Non-pigmented ciliary epithelial cell (primary cell): ENCODE measurements at places on chromosomes 5 and 9.

GRCh38 chr9:32161720-32162119, 222.7 kb upstream of the ACO1 start:
- DNase-seq: no peak

DNA sequence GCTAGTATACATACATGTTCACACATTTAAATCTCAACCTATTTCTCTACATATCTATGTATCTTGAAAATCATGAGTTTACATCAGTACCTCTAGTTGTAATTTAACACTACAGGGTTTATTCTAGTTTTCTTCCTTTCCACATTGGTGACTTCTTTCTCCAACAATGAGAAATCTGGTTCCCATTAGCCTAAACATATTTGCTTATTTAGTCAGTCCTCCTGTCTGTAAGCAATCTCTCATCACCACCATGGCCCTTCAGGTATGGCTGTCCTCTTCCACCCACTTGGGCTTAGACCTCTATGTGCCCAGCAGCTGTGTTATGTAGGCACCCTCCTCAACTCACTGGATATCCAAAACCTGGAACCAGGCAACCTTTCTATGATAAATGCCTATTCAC, 8.0 kb upstream of the SPATA31D1 start:
- DNase-seq: no peak

- no peak for DNase-seq
Measured at GRCh38 chr5:100516285-100516684, 18.9 kb upstream of the FAM174A start.

- no peak for DNase-seq
Measured at GRCh38 chr5:18102733-18103132, 468.5 kb downstream of the TAF11L14 start.

DNA sequence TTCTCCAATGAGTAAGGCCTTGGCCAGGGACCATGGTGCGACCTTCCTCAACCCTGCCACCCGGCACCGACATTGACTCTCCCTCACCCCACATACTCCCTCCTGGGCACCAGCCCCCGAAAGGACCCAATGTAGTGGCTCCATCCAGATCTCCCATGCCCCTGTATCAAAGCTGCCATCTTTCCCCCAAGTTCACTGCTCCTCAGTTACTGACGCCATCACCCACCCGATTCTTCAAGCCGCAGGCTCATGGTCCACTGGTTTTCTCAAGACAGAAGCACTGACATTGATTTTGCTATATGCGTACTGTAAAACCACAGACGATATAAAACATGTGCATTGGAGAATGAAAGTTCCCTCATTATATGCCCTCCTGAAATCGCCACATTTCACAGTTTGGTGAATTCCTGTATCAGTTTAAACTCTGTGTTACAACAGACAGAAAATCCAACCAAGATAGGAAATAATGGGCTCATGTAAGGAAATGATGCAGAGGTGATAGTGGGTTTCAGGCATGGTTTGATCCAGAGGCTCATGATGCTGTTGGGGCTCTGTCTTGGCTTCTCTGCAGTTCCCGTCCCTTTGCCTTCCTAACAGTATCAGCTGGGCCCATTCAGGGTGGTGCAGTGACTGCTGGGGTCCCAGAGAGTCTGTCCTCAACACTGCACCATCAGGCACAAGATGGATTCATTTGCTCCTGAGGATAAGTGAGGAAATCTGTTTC, 207.3 kb upstream of the IER5L start:
- no peak for DNase-seq

DNA sequence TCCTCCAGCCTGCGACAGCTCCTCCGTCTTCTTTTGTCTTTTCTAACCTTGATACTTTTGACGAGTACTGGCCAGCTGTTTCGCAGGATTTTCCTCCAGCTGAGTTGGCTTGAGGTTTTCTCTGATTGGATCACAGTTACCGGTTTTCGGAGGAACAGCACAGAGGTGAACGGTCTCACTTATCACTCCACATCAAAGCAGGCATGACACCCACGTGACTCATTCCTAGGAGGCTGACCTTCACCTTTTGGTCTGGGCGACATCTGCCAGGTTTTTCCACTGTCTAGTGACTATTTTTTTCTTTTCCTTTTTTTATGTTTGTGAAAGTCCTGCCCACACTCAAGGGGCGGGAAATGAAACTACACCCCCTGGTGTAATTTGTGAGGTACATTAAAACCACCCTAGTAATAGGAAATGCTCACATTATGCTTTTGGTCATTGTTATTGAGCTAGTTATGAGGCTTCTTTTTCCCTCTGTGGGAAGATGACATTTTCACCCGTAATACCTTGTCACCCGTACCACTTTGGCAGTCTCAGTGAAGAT, 319.2 kb downstream of the GADD45G start:
- DNase-seq: no peak

GRCh38 chr9:87599901-87600610, 102.4 kb downstream of the DAPK1 start:
- peak; percentile 79 for DNase-seq

DNA sequence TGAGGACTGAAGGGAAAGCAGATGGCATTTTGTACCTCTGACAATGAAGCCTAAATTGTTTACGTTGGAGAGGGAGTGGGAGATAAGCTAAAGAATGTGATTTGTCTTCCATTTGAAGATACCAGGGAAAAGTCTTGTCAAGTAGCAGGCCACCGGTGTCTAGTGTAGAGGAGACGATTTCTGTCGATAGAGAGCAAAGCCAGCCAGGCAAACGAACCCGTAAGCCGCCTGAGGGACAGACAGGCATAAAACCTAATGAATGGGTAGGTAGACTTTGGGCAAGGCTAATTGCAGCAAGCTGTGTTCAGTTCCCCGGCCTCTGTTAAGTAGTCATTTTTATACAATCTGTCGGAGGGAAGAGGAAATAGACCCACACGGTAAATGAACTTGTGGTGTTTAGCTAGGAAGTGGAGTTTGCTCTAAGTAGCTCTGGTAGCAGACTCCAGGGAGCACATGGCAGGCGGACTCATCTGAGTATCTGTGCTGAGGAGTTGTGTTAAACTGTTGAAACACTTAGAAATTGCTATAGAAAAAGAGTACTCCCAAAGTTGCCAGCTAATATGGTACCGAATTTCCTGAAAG, 28.8 kb downstream of the SMARCA2 start:
- no peak for DNase-seq

- DNase-seq: no peak
Measured at GRCh38 chr9:127794001-127794791, 8.4 kb downstream of the CDK9 start.

- DNase-seq: no peak
Measured at GRCh38 chr5:139955053-139955605, 88.0 kb downstream of the NRG2 start.

- DNase-seq: no peak
Measured at GRCh38 chr5:62306323-62306895, 403 bp downstream of the KIF2A start.

GRCh38 chr5:142645456-142645855, 40.4 kb downstream of the FGF1 start:
- no peak for DNase-seq

- no peak for DNase-seq
Measured at GRCh38 chr5:68875351-68875750, 218.5 kb upstream of the SLC30A5 start.

- DNase-seq: no peak
Measured at GRCh38 chr9:135884328-135885035, 22.9 kb downstream of the CAMSAP1 start.

DNA sequence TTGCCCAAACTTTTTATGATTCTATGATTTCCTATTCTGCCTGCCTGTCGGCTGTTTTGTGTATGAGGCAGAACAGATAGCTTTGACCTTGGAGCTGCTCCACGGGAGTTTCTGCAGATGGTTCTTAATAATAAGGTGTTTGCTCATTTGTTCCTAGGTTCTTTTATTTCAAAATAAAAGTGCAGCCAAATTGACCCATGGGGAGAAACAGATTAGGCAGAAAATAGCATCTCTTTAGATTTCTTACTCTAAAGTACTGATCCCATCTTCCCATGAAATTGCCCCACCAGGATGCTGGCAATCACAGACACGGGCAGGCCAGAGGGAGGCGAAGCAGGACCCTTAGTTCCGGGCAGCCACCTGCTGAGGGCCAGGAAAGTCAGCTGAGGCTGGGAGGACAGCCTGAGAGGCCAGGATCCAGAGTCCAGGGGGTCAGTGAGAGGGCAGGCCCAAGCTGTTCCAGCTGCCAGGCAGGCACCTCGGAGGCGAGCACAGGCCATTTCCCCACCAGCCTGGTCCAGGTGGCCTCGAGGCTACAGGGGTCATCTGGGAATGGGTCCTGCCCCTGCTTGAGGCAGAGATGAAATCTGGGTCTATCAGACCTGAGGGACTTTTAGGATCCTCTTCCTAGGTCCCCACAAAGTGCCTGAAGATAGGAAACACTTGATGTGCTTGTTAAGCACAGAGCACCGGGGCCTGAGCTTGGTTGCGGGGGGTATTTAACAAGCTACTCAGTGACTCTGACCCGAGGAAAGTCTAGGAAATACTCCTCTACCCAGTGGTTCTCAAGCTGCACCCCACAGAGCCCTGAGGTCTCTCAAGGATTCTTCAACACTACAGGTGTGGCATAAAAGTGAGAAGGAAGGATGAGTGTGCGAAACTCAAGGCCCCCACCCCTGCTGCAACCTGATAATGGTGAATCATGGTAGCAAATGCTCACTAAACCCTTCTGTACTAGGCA, 145.4 kb downstream of the CMYA5 start:
- DNase-seq: no peak

- DNase-seq: no peak
Measured at GRCh38 chr9:95771556-95772246, 103.8 kb upstream of the ERCC6L2 start.

DNA sequence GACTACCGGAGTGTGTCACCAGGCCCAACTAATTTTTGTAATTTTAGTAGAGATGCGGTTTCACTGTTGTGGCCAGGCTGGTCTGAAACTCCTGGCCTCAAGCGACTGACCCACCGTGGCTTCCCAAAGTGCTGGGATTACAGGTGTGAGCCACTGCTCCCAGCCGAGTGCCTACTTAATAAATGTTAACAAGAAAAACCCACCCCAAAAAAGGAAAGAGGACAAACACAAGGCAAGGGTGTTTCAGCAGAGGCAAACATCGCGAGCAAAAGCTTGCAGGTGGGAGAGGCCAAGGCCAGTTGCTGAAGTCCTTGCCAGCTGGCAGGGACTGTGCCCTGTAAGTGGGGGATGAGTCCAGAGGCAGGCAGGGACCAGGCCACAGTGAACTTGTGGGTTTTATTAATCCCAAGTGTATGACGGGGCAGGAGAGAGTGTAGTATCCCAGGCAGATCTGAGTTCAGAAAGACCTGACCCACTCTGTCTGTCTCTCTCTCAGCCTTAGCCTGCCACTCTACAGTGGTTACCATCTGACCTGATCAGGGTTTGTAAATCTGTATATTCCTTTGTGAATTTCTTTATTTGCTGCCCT, 6.4 kb upstream of the FPGS start:
- DNase-seq: no peak

- peak; percentile 87 for DNase-seq
Measured at GRCh38 chr9:89154651-89155336, 23.8 kb downstream of the SHC3 start.

GRCh38 chr9:6735422-6735821, 22.4 kb upstream of the KDM4C start:
- no peak for DNase-seq

DNA sequence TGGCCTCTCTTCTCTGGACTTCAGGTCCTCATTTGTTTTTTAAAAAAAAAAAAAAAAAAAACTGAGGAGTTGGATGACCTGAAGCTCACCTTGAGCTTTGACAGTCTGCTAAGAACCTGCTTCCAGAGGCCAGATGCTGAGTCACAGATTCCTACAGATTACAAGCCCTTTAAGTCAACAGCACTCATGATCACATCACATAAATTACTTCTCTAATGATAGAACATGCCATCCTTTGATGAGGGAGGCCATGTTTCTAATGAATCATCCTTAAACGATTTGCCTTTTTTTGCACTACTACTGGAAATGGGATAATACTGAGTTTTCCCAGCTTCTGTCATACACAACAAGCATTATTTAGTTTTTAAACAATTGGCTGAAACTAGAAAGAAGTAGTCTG, 34.2 kb upstream of the MYOT start:
- DNase-seq: peak; percentile 71

GRCh38 chr9:116361547-116361946, 208.0 kb downstream of the PAPPA start:
- DNase-seq: no peak

GRCh38 chr9:91802391-91802790, 147.6 kb downstream of the ROR2 start:
- no peak for DNase-seq

GRCh38 chr5:66671305-66671704, 75.1 kb downstream of the MAST4 start:
- no peak for DNase-seq

DNA sequence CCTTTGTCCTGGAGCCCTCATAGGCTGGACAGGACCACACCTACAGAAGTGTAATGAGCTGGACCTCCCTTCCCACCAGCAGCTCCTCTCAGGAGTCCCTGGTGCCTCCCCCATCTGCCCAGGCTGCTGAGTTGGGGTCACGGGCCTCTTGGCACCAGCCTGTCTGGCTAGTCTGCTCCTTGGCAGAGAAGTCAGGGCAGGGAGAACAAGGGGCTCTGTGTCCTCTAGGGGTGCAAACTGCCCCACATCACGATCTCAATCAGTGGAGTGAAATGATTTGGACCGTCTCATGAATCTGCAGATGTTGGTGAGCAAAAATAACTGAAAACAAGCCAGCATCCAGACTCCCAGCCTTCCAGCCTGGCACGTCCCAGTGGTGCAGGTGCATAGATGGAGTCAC, 14.9 kb upstream of the GFPT2 start:
- no peak for DNase-seq

GRCh38 chr5:157449011-157449723, 10.8 kb upstream of the NIPAL4 start:
- DNase-seq: no peak

DNA sequence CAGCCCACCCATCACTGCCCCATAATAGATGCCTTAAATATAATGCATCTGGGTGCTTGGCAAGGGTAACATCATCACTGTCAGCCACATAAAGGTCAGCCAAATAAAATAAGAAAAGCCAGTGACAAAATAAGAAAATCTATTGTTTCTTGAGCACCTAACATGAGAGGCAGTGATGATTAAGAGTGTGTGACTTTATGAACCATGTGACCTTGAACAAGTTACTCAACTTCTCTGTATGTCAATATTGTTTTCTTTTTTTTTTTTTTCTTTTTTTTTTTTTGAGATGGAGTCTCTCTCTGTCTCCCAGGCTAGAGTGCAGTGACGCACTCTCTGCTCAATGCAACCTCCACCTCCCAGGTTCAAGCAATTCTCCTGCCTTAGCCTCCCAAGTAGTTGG, 98.7 kb downstream of the CDK5RAP2 start:
- no peak for DNase-seq

- DNase-seq: no peak
Measured at GRCh38 chr9:137067860-137068538, 2.4 kb downstream of the SAPCD2 start.

- no peak for DNase-seq
Measured at GRCh38 chr9:118652258-118652657, 717.0 kb downstream of the BRINP1 start.
